ENCODE measurements at places on chromosomes 4 and X. TPM values are rescaled to one million over a fixed set of nuclear protein-coding genes. Genes with fewer than 3 reads are reported as not detected.
A peak's percentile ranks its signal among the peaks of the same experiment; 100 is the strongest.

GRCh38 chrX:49212861-49213260 is 12.9 kb upstream of the SYP start:
- H3K4me1 ChIP-seq: no peaks in the 10 kb centered on the region
- no peak for DNase-seq
- H3K27me3 ChIP-seq: peaks cover 13% of the 10 kb centered on the region
- no peak overlapping the region for H3K27ac ChIP-seq
- no peaks in the 10 kb centered on the region for H3K36me3 ChIP-seq
- H3K4me3 ChIP-seq: no peak overlapping the region

Gene AWAT2
- not detected for total RNA-seq

DNA sequence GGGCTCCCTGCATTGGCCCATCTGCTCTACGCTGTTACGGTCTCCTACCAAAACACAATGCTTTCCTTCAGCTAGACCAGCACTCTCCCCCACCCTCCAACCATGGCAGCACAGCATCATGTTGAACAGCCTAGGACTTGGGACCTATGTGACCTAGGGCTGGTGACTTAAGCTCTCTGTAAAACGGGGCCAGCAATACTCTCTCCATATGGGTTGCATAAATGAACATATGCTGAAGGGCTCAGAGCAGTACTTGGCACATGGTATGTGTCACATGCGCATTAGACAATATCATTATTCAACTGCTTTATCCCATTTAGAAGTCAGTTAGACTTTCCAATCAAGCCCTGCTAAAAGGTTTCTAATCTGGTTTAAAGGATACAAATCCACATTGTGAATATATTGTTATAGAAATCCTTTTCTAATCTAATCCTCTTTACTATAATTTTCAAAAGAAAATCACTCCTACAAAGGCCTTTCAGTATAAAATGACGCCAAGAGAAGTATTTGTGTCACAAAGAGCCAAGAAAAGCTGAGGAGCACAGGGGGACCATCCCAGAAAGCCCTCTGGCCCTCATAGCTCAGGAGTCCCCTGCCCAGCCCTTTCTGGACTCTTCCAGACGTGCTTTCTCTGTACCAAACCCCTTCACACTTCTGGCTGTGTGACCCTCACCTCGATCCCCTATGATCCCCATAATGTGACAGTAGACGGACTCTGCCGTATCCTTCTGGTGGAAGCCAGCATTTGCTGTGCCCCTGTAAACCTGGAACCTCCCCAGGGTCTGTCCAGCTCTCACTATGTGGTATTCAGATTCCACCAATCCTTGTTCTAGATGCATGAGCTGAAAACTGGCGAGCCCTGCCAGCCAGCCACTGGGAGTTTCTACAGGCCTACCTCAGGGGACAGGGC is 42.3 kb downstream of the NSG1 start:
- no peaks in the 10 kb centered on the region for H3K27me3 ChIP-seq
- no peaks in the 10 kb centered on the region for H3K4me1 ChIP-seq
- H3K27ac ChIP-seq: no peak overlapping the region
- no peak overlapping the region for H3K4me3 ChIP-seq
- no peaks in the 10 kb centered on the region for H3K36me3 ChIP-seq

DNA sequence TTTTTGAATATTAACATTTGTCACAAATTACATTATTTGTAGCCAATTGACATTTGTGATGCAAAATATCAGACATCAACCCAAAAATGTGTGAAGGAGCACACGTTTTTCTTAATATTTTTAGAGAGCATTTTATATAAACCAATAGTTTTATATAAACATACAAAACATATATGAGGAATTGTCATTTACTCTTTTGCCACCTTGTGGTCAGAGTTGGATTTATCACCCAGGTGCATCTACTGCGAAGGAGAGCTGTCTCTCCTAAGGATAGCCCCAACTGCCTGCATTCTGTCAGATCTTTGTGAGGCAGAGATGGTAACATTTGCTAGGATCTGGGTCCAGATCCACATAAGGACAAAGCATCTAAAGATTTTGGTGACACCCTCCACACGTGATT is 2.5 kb upstream of the USP27X start:
- H3K27me3 ChIP-seq: peaks cover 15% of the 10 kb centered on the region
- H3K36me3 ChIP-seq: no peaks in the 10 kb centered on the region
- peaks cover 23% of the 10 kb centered on the region for H3K4me1 ChIP-seq
- peak overlapping the region; percentile 10 for H3K27ac ChIP-seq

DNA sequence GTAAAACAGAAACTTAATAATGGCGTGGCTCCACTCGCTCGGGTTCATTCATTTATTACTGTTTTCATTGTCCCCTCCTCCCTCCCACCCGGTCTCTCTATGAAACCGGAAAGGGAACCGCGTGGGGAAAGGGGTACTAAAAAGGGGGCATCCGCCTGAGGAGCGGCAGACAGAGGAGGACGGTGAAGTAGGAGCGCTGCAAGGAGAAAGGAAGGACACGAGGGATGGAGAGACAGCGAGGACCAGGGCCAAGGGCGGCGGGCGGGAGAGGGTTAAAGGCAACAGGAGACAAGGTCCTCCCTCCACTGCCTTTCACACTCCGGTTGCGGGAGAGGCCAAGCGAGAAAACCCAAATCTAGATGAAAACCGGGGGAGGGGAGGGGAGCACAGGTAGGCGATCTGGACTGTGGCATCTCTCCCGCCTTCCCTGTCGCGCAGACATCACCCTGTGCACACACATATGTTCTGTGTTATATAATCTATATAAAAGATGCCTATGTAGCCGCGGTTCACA is 829 bp downstream of the ELOVL6 start:
- H3K4me1 ChIP-seq: peaks cover 31% of the 10 kb centered on the region
- H3K27me3 ChIP-seq: no peaks in the 10 kb centered on the region
- peak; percentile 61 for DNase-seq
- peak overlapping the region; percentile 85 for H3K27ac ChIP-seq

Gene ARHGEF6
- 85.6 TPM for total RNA-seq

GRCh38 chr4:187565416-187565815 is 430.2 kb upstream of the ZFP42 start:
- H3K4me1 ChIP-seq: no peaks in the 10 kb centered on the region
- no peak overlapping the region for H3K4me3 ChIP-seq
- H3K27ac ChIP-seq: no peak overlapping the region
- peaks cover 3% of the 10 kb centered on the region for H3K36me3 ChIP-seq
- no peak for DNase-seq
- H3K27me3 ChIP-seq: no peaks in the 10 kb centered on the region

Gene PHEX
- total RNA-seq: 1.4 TPM

- no peaks in the 10 kb centered on the region for H3K36me3 ChIP-seq
- no peaks in the 10 kb centered on the region for H3K4me1 ChIP-seq
- H3K27me3 ChIP-seq: no peaks in the 10 kb centered on the region
- no peak overlapping the region for H3K27ac ChIP-seq
- no peak for DNase-seq
Observed at GRCh38 chr4:186351668-186352194, 85.7 kb downstream of the F11 start.

Gene NWD2
- total RNA-seq: not detected

DNA sequence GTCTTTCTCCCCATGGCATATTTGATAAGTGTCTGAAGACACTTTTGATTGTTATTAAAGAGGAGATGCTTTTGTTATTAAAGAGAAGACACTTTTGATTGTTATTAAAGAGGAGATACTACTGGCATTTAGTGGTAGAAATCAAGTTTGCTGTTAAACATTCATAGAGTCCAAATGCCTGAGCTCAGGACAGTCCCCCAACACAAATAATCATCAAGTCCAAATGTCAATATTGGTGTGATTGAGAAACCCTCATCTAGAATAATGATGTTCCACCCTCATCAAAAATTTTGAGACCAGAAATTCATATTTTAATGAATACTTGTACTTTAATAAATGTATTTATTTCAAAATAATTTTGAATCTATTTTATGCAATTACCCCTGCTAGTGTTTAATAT is 1412.9 kb upstream of the PCDH7 start:
- no peak for DNase-seq
- no peak overlapping the region for H3K4me3 ChIP-seq
- H3K36me3 ChIP-seq: peaks cover 3% of the 10 kb centered on the region
- H3K4me1 ChIP-seq: no peaks in the 10 kb centered on the region
- no peak overlapping the region for H3K27ac ChIP-seq

Gene NHS
- 6.6 TPM for total RNA-seq

DNA sequence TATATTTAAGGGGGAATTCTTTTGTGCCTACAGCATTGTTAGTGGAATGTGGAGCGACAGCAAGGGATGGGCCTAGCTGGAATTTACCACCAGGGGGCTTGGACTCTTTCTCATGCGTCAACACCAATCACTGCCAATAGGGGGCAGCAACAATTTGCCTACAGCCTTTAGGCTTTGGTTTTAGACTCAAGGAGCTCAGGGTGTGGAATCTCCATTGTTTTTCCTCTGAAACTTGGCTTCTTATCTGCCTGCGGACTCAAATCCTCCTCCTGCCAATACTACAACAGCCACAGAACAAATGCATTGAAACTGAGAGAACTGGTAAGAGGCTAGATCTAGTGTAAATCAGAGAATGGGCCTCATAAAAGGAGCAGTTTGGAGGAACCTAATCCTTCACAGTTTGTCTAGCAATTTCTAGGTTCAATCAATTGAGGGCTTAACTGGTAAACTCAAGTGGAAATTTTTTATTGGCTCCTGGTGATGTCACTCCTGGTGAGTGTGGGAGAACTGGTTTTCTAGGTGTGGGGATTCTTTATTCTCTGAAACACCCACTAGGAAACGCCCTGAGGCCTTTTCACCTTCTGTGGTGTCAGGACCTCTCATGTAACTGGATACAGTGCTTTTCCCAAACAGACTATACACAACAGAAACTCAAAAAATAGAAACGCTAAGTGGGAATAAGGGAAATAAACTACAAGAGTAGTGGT is 27.9 kb upstream of the TMSB4X start:
- H3K4me1 ChIP-seq: peaks cover 61% of the 10 kb centered on the region
- H3K36me3 ChIP-seq: no peaks in the 10 kb centered on the region
- H3K4me3 ChIP-seq: peak overlapping the region; percentile 90
- H3K27ac ChIP-seq: peak overlapping the region; percentile 90
- peaks cover 26% of the 10 kb centered on the region for H3K27me3 ChIP-seq

DNA sequence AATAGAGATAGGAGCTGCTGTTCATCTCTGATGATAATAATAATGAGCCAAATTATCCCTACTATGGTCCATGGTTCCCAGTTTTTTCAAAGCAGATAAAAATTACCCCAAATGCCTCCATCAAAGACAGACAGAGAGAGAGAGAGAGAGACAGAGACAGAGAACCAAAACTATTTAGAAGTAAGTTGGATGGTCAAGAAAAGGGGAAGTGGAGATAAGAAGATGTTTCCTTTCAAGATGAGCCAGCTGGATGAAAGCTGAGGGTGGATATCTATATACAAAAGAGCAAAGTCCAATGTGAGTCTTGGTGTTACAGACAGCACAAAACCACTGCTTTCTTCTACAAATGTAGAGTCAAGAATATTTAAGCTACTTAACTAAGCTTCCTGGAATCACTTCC is 173.9 kb downstream of the GRIA3 start:
- peaks cover 14% of the 10 kb centered on the region for H3K27me3 ChIP-seq
- no peaks in the 10 kb centered on the region for H3K36me3 ChIP-seq
- no peak overlapping the region for H3K27ac ChIP-seq
- no peak overlapping the region for H3K4me3 ChIP-seq

DNA sequence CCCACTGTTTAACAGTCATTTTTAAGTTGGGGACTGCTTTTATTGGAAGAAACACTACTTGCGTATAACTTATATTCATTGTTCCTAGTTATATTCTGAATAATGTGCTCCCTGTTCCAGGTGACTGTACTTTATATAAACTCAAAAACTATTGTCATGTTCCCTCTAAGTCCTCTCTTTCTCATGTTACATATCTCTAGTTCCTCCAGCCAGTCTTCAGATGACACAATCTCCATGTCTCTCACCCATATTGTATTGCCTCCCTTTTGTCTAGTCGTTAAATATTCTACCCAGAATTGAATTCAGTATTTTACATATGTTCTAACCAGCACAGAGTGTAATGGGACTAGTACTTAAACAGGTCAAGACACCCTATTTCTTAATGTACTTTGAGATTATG is 5.3 kb downstream of the VAMP7 start:
- H3K27me3 ChIP-seq: no peaks in the 10 kb centered on the region
- H3K4me3 ChIP-seq: no peak overlapping the region
- H3K4me1 ChIP-seq: peaks cover 31% of the 10 kb centered on the region
- no peak for DNase-seq
- peak overlapping the region; percentile 9 for H3K27ac ChIP-seq

GRCh38 chr4:159899596-159899995 is 796.7 kb downstream of the RAPGEF2 start:
- H3K27me3 ChIP-seq: no peaks in the 10 kb centered on the region
- no peaks in the 10 kb centered on the region for H3K4me1 ChIP-seq
- H3K36me3 ChIP-seq: no peaks in the 10 kb centered on the region
- no peak for DNase-seq

DNA sequence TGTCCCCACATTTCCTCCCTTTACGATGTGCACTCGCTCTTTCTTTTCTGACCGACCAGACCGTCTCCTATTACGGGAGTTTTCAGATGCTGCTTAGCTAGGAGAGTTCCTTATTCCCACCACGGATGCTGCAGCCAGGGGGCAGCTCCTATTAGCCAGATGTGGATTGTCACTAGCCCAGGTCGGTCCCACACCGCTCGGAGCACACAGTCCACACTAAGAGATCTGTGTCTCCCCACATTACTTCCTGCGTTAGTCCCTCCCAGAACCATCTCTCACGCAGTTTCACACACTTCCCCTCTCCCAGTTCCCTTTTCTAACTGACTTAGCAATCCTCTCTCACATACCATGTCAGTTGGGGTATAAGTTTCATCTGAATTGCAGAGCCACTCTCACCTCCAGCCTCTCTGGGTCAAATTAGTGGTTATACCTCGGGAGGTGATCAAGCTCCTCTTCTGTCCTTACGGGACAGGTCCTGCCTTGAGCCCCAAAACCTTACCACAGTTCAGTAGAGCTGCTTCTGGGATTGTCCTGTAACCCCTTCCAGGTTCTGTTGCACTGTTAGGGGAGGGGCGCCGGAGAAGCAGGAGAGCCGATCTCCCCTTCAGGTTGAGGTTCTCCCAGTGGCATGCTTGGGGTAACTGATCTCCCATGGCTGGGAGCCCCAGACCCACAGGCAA is 28.2 kb downstream of the SULT1E1 start:
- H3K4me3 ChIP-seq: peak overlapping the region; percentile 84
- H3K4me1 ChIP-seq: peaks cover 18% of the 10 kb centered on the region
- no peak overlapping the region for H3K27ac ChIP-seq
- H3K27me3 ChIP-seq: no peaks in the 10 kb centered on the region

Measured in activated T-cell treated with anti-CD3 and anti-CD28 coated beads, Interleukin-2, amount 50 U/mL, for 72 hours (primary cell).